ENCODE measurements at places on chromosomes 5 and 9.

DNA sequence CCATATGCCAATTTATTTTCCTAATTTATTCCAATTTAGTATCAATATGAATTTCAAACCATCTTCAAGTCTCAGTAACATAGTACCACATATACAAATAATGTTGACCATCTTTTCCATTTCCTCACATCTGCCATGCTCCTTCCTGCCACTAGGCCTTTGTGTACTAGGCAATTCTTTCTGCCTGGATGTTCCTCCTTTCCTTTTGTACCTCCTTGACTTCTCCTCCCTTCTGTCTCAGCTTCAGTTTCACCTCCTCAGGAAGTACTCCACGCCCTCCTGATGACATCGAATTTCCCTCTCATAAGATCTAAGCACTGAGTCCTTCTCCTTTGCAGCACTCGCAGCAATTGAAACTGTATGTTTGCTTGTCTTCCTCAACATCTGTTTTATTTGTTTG lies 53.9 kb downstream of the MEF2C start:
- DNase-seq = peak; percentile 9

- DNase-seq = no peak
These were observed 119.8 kb downstream of the TENT4A start for GRCh38 chr5:6832994-6833393.

DNA sequence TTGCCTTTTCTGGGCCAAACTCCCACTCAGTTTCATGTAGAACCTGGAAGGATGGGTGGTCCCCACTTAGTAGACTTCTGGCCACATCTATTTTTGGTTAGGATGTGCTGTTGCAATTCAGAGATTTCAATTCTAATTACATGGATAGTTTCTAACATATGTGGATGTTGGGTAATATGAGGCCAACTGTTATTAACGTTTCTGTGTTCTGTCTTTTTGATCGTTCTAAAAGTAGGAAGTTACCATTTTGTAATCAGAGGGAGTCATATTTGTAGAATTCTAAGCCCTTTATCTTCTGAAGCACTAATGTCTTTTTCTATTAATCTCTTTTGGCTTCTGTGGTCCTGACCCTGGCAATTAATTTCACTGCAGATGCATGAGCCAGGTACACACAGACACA lies 141.6 kb upstream of the SPEF2 start:
- no peak for DNase-seq

DNA sequence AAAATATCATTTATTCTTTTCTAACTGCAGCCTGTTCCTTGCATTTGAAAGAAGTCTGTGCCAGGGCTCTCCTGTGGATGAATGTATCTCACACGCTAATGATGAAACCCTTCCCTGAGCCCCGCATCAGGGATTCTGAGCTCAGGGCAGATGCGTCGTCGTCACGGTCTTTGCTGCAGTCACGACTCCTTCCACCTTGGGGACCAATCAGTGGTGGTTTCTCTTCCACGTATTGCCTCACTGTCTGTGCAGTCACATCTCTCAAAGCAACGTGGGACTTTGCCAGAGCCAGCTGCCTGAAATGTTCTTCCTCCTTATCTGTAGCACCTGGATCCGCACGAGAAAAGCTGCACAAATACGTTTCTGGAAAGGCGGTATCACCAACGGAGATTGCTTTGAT lies 13.9 kb upstream of the UBE2QL1 start:
- no peak for DNase-seq

DNA sequence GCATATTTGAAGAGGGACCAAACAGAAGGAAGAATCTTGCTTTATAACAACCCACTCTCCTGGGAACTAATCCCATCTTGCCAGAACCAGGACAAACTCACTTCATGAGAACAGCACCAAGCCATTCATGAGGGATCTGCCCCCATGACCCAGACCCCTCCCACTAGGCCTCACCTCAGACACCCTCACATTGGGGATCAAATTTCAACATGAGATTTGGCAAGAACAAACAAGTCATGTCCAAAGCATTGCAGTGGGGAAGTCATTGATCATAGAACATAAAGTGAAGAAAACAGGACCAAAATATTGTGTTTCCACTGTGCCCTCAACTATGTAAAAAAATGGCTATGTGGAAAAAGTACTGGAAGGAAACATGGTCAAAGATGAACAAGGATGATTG lies 43.9 kb downstream of the MAP1B start:
- no peak for DNase-seq

- peak; percentile 53 for DNase-seq
These were observed 596 bp downstream of the ENTREP1 start for GRCh38 chr9:69325409-69326212.

DNA sequence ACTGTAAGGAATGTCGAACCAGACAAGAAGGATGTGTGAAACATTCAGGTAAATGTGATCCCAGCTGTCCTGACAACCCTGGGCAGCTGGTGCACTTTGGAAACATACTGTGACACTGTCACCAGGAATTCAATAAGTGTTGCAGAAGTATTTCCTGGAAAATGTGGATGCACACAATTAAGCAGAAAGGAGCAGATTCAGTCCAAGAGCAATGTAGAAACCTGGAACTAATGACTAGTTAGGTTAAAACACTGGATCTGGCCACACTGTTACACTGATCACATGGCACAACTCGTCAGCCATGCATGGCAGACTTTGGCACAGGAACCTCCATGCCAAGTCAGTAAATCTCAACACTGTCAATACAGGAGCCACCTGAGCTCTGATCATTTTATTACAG lies 109.0 kb downstream of the FAM174A start:
- DNase-seq = no peak

DNA sequence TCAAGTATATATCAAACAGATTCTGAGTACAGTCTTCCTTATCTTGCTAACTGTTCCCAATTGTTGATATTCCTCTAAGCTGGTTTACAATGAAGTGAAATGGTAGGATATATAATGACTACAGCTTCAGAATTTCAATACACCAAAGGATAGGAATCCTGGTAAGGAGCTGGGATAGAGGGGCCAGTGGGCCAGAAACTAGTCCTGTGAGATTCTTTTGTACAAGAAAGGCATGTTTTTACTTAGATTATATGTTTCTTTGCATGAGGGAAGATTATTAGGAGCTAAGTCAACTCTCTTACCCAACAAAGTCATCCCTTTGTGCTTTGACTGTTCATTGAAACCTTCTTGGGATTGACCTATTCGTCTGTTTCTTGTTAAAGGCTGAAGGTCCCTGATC lies 435.7 kb downstream of the PLK2 start:
- no peak for DNase-seq

- DNase-seq = no peak
These were observed 111.2 kb downstream of the EDIL3 start for GRCh38 chr5:84273517-84273883.

DNA sequence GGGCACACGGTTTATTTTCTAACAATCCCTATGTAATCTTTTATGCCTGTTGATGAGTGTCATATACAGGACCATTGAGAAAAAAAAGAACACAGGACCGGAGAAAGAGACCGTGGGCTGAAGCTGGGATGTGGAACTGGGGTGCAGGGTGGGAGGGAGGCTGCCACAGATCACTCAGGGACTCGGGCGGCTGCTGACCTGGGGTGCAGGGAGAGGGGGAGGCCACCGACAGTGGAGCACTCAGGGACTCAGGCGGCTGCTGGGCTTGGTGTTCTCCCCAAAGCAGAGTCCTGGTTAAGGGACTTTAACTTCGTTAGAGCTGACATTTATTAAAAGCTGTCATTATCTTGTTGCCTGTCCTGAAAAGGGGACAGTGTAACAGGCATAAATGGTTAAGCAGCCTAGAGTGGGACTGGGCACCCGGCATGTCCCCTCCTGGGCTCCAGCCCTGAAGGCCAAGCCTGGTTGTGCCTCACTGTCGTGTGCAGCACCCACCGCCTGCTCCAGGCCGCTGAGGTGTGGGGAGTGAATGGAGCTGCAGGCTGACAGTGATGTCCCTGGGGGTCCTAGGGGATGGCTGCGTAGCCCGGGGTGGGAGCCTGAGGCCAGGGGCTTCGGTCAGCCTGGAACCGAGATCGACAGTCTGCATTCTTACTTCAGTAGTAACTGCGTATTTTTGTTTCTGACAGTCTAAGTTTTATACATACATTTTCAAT lies 14.0 kb downstream of the NDUFS6 start:
- no peak for DNase-seq

DNA sequence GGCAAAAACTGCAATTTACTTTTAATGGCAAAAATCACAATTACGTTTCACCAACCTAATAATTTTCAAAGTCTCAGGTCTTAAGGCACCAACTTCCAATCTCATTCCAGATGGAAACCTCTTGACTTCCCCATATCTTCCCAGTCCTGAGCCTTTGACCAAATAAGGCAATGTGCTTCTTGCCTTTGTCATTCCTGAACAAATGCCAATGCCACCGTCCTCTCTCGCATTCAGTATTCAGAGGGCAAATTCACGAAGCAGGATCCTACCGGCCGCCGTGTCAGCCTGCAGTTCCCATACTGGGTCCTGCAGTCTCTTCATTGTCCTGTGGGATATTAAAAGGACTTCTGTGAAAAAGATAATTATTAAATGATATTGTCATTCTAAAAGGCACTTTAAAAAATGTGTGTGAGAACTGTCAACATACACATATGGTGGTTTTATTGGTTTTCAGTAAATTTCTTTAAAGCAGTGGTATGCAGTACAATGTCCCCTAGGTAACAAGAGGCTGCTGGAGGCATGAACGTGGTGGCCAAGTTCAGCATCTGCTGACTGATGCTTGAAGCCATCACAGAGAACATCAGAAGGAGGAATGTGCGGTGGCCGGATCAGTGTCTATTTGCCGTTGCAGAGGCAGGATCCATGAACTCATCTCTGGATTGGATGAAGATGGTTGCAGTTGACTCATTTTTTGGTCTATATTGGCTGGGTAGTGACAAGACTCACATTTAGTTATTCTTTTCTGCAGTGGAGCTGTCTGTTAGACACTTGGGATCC lies 101.4 kb upstream of the IRX4 start:
- DNase-seq = no peak

DNA sequence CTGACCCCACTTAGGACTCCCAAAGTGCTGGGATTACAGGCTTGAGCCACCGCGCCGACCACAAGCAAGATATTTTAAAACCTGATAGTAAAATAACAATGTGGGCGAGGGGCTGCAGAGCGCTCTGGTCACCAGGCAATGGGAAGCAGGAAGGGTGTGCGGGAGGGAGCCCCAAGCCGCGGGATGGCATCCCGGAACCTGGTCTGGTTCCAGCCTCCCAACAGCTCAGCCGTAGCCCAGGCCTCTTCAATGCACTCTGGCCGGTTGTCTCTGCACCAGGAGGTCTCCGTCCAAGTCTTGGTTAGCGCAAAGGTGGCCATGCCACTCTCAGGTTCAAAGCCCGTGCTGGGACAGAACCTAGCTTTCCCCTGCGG lies 694 bp upstream of the UAP1L1 start:
- DNase-seq = peak; percentile 27

- no peak for DNase-seq
These were observed 9.9 kb downstream of the RBM27 start for GRCh38 chr5:146213210-146213826.

DNA sequence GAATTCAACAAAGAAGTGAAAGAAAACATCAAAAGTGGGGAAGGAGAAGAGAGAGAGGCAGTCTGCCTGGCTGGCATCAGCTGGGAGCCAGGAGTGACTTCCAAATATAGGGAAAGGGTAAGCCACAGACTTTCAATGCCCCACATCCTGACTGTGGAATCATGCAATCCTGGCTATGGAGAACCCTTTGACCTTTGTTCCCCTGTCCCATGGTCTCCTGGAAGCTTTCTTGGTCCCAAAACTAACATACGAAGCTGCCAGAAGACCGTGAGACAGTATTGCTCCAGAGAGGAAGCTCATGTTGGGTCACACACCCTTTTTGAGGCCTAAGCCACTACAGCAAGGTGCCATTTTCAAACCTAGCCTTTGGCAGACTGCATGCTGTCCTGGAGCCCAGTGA lies 665.5 kb downstream of the ELAVL2 start:
- DNase-seq = no peak

GRCh38 chr9:26983340-26983739 lies 22.1 kb downstream of the LRRC19 start:
- no peak for DNase-seq

GRCh38 chr5:142281008-142281367 lies 43.8 kb downstream of the SPRY4 start:
- no peak for DNase-seq

GRCh38 chr9:92716557-92716956 lies 46.6 kb upstream of the IPPK start:
- peak; percentile 50 for DNase-seq

- DNase-seq = no peak
These were observed 53.9 kb upstream of the TRIM32 start for GRCh38 chr9:116632990-116633838.

- no peak for DNase-seq
These were observed 28.2 kb downstream of the CNOT6 start for GRCh38 chr5:180522330-180522729.

DNA sequence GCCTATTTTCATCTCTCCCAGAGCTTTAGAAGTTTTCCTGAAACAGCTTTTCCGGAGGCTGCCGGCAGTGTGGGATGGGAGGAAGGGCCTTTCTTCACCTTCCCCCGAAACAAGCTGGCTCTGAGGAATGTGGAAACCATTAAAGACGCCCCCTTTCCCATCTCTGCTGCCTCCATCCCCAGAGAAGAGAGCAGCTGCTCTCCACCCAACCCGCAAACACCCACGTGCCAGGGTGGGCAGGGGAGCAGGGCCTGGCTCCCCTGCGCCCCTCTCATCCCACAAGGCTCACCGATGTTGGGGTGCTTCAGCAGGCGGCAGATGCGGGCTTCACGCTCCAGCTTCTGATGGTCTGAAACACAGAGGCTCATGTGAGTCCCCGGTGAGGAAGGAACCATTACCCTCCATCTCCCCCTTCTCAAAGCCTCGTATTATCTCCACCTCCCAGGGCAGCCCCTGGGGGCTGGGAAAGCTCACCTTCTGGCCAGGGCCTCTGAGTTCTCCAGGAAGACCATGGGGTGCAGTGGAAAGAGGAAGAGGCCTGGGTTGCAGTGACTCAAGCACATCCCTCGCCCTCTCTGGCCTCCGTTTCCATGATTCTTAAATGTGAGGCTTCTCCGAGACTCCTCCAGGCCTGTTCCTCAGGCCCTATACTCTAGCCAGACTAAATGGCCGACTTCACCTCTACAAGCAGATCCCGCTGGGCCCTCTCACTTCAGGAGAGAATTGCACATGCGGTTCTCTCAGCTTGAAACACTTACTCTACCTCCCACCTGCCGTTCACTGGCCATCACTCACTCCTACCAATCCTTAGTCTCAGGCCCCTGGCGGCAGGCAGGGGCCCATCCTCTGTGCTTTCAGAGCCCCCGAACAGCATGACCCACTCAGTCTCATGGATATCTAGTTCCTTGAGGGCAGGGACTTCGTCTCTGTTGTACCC lies 24.6 kb downstream of the CAMK2A start:
- no peak for DNase-seq

- no peak for DNase-seq
These were observed 1009.5 kb downstream of the PTPRD start for GRCh38 chr9:9603345-9603744.

GRCh38 chr9:121071756-121072421 lies 2.9 kb upstream of the CNTRL start:
- no peak for DNase-seq

DNA sequence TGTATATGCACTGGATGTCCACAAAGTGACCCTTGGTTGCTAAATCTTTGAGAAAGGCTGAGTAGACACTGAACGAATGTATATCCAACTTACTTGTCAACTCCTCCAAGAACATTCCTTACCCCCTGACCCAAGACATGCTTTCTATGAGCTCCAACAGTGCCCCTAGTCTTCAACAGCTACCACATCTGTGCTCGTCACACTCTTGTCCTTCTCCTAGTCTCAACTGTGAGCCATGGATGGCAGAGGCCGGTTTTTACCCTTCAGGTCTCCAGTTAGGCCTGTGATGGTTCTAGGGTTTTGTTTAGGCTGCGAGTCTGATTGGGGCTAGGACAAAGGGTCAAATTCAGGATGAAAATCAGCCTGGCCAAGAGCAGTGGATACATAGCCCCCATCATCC lies 19.0 kb upstream of the GPX3 start:
- no peak for DNase-seq

- no peak for DNase-seq
These were observed 149.5 kb downstream of the PCSK1 start for GRCh38 chr5:96283589-96283988.
